ENCODE measurements at places on chromosomes 6 and 20.

GRCh38 chr6:39867592-39867991, 66.7 kb downstream of the MOCS1 start:
- no peak for DNase-seq

DNA sequence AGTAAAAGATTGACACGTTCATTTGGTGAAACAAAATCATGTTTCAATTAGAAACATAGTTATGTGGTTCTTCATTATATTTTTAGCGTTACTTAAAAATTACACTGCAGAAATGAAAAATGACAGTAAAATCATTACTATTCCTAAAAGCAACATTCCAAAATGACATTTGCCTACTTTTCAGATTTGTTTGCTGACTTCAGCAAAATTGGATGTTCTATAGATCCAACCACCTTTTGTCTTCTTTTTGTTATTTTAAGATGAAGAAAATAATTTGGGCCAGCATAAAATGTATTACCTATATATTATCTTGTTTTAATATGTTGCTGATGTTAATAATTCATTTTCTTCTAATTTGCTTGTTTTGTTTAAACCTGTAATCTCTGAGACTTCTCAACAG, 30.5 kb downstream of the STXBP5 start:
- no peak for DNase-seq

DNA sequence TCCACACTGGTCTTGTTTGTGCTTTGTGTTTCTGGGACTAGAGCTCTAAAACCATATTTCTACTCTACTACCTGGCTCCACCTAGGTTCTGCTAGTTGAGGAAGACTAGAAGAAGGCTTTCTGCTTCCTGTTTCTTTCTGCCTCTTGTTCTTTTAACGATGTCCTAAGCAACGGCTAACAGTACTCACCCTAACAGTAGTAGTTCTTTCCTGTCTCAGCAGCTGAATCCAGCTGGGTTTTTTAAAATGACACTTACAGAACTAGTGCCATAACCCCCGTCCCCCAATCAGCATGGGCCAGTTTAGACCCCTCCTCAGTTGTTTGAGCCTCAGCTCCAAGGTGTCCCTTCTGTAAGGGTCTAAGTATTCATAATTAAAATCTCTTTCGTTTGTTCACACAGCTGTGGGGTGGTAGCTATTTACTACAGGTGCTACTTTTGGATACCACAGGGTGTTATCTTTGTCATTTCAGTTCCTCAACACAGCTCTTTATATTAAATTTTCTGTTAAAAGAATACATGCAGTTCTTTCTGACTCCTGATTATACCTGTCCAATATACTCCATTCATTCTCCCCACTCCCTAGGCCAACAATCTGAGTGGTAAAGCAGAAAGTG, 790.2 kb downstream of the DHX35 start:
- DNase-seq = no peak

DNA sequence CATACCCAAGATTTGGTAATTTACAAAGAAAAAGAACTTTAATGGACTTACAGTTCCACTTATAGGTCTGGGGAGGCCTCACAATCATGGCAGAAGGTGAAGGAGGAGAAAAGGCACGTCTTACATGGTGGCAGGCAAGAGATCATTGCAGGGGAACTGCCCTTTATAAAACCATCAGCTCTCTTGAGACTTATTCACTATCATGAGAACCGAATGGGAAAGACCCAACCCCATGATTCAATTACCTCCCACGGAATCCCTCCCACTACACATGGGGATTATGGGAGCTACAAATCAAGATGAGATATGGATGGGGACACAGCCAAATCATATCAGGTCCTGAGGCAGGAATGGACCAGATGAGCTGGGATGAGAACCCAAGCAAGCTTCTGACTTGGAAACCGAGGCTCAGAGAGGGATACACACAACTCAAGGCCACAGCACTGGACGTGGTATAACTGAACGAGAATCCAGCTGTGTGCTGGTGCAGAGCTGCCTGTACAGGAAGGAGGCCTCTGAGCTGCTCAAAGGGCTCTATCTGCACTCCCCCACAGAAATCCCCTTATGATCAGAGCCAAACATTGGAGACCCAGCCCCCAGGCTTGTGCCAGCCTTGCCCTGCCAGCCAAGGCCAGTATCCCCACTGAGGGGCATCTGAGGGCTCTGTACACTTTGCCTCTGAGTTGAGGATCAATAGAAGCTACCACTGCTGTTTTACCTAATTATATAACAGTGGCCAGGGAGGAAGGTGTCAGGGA, 137.8 kb downstream of the CEBPB start:
- DNase-seq = no peak

GRCh38 chr6:163457637-163458561, 43.4 kb downstream of the QKI start:
- no peak for DNase-seq

All from mucosa of descending colon (tissue), 3 donors.